ENCODE measurements at places on chromosomes 6 and 20. TPM values are rescaled to one million over a fixed set of nuclear protein-coding genes. Genes with fewer than 3 reads are reported as not detected.

The PFDN6 gene
- total RNA-seq, result 85.3 TPM

GRCh38 chr6:119446115-119446554, 96.6 kb upstream of the MAN1A1 start:
- DNase-seq, result peak; percentile 45

DNA sequence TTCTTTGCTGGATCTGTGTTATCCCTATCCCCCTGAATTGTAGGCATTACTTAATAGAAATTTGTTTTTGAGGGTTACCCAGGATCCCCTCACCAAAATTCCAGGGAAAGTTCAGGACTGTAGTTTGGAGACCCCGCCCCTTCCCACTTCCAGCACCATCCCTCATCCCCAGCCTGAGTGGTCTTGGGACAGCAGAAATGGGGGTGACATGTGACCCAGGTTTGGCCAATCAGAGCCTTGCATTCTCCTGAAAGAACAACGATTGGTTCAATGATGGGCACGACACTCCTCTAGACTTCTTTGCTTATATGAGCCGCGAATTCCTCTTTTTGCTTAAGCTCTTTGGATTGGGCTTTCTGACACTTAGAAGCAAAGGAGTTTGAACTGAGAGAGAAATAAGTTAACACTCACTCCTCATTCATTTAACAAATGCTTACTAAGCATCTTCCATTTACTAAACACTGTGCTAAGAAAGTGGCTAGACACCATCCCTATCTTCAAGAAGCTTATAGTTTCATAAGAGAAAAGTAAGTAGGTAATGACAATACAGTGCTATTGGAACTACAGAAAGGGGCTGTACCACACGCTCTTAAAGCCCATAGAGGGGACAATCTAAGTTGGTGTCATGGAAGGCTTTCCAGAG, 24.9 kb upstream of the PAQR8 start:
- no peak for DNase-seq

DNA sequence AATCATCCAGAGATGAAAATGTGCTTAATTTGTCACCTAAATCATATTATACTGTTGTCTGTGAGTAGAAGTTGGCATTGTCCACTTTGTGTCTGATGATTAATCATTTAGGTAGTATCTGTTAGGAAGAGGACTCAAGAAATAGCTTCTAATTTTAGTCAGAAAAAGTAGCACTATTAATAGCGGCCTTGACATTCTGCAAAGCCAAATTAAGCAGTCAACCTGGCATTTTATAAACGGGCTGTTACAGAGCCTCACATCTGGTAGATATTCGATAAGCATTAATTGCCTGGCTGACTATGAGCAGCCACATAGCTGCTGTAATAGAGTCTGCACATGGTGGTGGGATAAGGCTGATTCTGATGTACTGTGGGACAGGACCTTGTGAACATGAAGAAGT, 99.5 kb downstream of the KLHL32 start:
- no peak for DNase-seq

GRCh38 chr20:24651976-24652345, 182.5 kb downstream of the SYNDIG1 start:
- peak; percentile 55 for DNase-seq

The BFSP1 gene
- total RNA-seq, result 9.7 TPM

DNA sequence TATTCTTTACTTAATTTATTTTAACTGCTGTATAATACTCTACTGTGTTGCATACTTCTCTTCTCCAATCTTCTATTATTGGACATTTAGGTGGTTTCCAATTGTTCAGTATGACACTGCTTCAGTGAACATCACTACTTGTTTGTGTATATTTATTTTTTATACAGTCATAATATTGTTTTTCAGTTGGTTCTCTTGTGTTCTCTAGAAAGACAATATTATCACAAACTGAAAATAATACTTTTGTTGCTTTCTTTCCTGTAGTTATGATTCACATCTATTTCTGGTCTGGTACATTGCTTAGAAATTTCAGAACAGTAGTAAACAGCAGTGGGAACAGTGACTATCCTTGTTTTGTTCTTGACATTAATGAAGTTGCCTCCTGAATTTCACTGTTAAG, 62.8 kb upstream of the GTSF1L start:
- DNase-seq, result no peak

DNA sequence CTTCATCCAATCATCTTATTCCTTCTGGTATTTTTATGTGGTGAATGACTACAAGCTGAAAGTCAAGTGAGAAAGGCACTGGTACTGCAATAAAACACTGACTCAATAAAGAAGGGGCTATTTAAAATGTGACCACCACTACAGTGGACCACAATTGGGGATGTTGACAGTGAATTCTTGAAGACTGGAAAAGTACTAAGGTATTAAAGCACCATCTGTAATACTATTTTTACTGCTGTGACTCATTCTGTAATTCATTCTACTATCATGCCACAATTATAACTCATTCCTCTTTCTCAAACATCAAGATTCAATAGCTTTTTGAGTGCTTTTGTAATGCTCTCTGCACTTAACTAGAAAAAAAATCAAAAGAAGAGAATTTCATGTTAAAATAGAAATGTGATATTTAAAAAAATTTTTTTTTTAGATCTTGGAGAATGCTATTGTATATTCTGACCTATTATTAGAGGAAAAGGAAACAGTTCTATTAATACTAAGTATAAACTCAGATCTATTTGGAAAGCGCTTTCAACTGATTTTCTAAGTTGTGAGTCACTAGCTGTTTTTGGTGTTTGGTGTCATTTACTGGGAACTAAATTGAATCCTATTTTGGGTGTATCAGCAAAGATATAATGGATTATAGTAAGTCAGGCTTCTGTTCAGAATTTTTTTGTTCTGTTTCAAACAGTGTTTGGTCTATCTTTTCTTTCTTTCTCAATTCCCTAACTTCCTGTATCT, 104.7 kb upstream of the TMEM170B start:
- peak; percentile 80 for DNase-seq
